ENCODE measurements at places on chromosomes 6 and 20.
A peak's percentile ranks its signal among the peaks of the same experiment; 100 is the strongest.

GRCh38 chr20:23574977-23575376 lies 6.7 kb upstream of the CST9L start:
- no peak for DNase-seq

DNA sequence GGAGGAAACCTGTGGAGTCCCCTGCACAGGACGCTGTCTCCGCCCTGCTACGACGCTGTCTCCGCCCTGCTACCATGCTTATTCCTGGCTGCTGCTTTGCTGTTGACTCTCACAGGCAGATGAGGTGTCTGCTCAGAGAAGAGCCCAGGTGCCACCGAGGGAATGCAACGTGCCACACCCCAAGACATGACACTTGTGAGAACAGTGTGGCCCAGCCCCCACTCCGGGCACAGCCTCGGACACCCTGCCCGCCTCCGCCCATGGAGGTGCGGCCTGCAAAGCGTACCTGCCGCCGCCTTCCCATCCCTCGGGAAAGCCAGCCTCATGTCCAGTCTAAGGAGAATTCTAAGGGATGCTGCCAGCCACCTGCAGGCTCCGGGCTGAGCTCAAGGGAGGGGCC lies 15.6 kb upstream of the MRGBP start:
- DNase-seq: no peak

- peak; percentile 54 for DNase-seq
These were observed 410.5 kb downstream of the QKI start for GRCh38 chr6:163825033-163825432.

GRCh38 chr20:62707921-62708521 lies 615 bp upstream of the NTSR1 start:
- no peak for DNase-seq

DNA sequence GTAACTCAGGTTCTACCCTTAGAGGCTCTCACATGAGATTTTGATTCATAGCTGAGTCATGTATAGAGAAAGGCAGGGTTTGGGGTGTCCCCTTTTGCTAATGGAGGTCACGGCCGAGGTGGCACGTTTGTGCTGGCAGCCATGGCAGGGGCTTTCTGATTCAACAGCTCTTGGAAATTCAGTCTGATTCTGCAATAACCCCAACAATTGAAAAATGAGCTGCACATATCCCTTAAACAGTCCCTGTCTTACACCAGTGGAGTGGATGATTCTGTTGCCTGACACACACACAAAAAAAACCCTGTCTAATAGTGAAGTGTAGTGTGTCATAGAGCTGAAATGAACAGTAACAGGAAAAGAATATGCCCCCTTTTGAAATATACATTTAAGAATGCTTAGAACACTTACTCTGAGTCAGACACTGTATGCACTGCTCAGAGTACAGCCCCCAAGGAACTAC lies 40.4 kb upstream of the ARG1 start:
- no peak for DNase-seq

DNA sequence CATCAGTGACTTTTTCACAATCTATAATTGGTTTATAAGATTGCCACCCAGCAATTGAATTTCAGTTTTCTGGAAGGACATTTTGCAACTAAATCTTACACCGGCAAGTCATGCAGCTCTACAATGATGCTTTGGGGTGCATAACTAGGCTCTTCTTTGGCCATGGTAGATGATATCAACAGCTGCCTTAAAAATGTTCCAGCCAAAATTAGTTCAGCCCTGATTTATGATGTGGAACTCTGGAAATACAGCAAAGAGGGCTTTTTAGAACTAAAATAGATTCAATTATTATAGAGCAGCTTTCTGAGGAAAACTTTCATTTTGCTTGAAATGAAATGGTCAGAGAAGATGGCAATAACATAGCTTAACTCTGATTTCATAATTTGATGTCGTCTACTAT lies 18.4 kb upstream of the MCM9 start:
- no peak for DNase-seq
